Stimulated activated CD4-positive, alpha-beta T cell treated with anti-CD3 and anti-CD28 coated beads, Interleukin-4, amount 100 ng/mL, for 1 hour (primary cell): ENCODE measurements at places on chromosomes 3 and 15.

DNA sequence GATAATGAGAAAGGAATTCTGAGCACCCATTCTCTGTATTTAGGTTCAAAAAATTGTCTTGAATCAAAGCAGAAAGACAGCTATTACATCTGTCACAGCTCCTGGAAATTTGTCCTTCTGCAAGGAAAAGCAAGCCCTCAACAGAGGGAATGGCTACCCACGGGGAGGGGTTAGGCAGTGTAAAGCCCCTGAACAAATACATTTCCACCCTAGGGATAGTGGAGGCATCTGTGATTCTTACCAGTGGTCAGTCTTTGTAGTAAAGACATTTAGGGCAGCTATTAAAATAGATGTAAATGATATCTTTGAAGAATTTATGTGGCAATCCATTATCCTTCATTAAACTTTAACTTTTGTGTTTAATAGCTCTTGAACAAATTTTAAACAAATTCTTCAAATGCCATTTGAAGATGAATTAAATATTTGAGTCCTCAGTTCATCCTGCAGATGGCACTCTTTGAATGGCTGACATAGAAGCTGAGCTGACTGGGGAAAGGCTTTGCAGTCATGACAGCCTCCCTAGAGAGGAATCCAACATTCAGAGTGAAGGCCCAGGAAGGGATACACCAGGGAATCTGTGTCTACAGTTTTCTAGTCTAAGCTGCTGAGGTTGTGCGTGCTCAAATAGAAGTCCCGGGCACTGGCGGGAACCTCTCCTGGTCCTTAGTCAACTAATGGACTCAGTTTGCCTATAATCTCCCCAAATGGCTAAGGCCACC is 359.7 kb upstream of the ROPN1 start:
- no peak for DNase-seq

DNA sequence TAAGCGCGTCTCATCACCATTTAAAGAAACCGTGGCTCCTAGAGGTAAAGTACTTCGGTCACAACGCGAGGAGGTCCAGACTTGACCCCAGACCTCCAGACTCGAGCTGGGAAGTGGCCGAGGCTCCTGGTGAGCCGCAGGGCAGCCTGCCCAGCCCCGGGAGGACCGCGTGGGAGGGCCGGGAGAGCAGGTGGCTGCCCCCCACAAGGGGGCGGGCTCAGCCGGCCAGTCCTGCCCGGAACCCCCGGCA is at the start of gene SLC27A2:
TSS of gene SLC27A2 (plus strand) at position 228 of the 250 bp plus-strand sequence. CDS start 232 bp downstream, outside the sequence.
- no peak for DNase-seq

DNA sequence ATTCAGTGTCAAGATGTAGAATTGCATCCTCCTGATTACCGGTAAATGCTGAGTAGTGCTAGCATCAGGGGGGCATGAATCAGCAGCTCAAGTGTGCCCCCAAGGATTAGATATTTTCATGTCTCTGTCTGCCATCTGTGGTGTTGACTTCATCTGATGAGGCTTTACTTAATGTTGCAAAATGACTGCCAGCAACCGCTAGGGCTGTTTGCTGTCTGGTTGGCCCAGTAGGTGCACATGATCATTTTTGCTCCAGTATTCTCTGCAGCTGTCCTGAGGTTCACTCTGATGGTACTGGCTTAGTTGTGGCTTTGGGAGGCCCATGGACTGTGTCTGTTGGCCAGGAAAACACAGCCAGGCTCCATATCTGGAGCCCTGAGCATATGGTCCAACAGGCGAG is 316.4 kb downstream of the SOX2 start:
- no peak for DNase-seq

DNA sequence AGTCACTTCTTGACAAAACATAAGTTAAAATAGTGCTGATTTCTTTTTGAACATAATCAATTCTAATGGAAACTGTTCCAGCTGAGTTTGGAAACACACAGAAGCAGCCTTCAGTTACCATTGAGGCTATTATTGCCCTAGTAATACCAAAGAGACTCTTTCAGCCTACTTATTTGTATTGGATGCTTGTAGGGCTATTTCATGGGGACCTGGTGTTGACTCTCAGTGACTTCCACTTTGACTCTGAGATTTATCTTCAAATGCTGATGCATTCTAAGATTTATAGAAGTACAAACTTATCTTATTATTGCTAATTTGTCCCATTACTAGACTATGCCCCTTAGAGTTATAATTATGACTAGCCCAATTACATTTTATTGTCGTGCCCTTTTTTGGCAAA is 67.4 kb downstream of the CMSS1 start:
- no peak for DNase-seq

DNA sequence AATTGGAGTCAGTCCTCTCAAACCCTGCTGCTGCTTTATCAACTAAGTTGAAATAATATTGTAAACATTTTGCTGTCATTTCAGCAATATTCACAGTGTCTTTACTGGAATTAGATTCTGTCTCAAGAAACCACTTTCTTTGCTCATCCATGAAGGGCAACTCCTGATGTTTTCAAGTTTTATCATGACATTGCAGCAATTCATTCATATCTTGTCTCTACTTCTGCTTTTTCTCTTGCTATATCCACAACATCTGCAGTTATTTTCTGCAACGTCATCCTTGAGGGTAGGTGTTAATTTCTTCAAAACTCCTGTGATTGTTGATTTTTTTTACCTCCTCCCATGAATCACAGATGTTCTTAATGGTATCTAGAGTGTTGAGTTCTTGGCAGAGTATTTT is 181.6 kb downstream of the EPHA6 start:
- no peak for DNase-seq
